ENCODE measurements at places on chromosomes 2 and 18.
A peak's percentile ranks its signal among the peaks of the same experiment; 100 is the strongest.

DNA sequence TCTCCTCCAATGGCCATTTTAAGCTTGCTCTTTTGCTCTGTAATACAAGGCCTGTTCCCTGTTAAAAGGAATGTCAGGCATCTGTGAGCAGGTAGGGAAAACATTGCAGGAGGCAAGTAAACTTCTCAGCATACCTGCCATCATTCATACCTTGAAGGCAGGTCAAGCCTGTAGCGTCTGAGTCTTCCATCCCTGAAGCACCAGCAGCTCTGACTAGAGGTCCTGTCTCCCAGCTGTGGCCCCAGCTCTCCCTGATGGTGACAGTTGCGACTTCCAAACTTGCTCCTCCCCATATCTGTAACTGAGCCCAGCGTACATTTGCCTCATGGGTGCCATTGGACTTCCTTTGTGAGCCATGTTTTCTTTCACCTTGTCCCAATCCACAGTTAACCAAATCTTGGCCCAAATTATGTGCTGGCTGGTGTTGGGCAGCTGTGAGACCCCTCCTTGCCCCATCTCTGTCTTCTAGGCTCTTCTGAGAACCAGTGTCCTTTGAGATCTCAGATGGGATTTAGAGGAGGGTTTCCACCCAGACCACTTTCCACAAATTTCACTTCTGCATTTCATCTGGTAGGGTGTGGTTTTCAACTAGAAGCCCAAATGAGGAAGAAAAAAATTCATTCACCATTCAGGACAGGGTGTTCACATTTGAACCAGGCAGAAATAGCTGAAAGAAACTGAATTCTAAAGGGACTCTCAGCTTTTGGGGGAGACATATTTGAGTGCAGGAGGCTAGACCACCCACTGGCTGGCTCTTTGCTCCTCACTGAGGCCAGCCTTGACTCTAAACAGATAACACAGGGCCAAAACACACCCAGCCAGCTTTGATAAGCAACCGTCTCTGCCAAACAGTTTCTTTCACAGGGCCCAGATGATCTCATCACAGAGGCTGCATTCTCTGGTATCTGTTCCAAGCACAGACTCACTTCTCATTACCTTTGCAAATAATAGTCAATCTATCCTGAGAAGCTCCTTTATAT lies 66.4 kb upstream of the MSH2 start:
- no peak for DNase-seq

- peak; percentile 84 for DNase-seq
These were observed 122.5 kb downstream of the PRPF40A start for GRCh38 chr2:152594792-152595191.

DNA sequence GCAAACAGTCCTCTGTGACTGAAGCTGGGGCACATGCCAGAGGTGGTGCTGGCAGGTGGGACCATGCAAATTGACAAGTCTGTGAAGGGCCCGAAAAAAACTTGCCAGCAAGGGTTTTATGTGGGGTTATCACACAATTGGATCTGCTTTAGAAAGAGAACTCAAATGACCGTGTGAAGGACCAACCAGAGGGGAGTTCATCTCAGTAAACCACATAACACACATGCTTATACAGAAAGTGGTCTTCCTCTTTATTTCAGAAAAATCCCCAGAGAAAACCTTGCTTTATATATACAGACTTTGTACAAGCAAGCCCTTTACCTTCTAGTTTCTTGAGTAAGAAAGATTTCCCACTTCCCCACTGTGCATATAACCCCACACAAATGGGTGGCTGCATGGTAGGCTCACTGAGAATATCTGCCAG lies 46.7 kb downstream of the KIDINS220 start:
- no peak for DNase-seq

GRCh38 chr2:147663153-147663961 lies 181.5 kb upstream of the ACVR2A start:
- no peak for DNase-seq

- no peak for DNase-seq
These were observed 29.0 kb downstream of the CFAP210 start for GRCh38 chr2:169664978-169665930.

Data from left hindlimb (tissue), 1 donor.